ENCODE measurements at places on chromosomes 5 and 9.

DNA sequence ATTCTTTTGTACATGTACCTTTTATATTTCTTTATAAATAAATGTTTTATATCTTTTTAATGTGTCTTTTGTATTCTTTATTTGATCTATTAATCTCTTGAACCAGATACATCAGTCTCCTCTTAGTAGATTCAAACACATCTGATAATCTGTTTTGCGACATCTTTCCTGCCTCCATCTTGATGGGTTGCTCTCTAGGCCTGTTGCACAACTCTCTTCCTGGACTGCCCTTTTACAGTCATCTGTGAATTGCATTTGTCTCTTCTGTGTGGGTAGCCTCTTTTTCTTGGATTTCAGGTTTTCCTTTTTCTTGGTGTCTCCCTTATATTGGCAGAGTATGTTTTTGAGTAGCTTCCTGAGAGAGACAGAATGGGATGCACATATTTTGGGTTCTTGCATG, 6.2 kb downstream of the ZFYVE16 start:
- no peak for DNase-seq

DNA sequence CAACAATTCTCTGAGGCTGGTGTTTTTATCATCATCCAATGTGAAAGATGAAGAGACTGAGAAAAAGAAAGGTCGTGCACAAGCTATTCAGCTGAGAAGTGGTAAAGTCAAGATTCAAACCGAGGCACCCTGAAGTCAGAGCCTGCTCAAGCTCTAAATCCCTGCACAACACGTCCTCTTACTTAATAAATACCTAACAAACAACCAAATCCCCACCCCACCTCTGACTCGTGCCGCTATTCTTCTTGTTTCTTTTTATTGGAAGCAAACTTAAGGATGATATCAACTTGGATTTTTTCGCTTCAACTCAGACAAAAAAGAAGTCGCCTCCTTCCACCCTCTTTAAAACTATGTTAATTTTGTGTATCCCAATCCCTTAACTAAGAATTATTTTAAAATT, 140.2 kb downstream of the CEP120 start:
- no peak for DNase-seq

DNA sequence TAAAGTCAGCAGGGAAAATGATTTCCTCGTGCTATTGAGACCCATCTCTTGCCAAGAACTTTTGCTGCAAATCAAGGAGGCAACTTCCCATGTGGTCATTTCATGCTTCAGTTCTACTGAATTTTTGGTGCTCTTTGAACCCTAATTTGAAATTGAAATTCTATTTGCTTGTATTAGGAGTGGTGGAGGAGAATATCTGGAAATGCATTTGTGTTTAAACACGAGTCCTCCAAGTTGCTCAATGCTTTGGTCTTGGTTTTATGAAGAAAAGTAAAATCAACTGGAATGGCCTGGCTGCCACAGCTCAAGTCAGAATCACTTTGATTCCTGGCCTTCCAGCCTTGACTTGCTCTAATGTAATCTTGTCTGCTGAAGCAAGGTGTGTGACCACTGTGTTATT, 613.2 kb downstream of the TLE1 start:
- DNase-seq = no peak

DNA sequence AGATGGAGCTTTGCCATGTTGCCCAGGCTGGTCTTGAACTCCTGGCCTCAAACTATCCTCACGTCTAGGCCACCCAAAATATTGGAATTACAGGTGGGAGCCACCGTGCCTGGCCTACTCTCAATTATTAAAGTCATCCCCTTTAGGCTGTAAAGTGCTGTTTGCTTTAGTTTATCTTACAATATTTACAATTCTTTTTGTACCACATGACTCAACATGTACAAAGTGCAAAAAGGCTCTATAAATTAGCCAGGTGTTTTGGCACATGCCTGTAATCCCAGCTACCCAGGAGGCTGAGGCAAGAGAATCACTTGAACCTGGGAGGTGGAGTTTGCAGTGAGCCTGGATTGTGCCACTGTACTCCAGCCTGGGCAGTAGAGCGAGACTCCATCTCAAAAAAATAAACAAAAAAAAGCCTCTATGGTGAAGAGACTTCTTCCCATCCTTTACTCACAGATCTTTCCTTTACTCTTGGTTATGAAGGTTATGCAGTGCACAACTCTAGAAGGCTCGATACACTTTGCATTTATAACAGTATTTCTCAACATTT, 28.5 kb upstream of the MLLT3 start:
- DNase-seq = no peak

DNA sequence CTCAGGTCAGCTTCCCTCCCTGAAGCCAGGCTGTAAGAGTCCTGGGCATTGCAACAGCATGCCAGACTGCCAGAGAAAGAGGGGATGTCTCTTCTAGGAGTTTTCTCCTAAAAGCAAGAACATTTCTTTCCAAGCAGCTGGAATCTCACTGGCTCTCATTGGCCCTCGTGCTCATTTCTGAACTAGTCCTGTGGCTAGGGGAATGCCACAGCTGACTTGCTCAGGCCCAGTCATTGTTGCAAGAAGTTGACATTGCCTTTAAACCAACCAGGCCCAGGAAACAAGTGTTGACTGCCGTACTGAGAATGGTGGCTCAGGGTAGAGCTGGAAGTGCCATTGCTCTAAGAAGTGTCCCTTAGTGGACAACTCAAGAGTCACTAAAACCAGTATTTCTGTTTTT, 15.0 kb upstream of the CEP120 start:
- DNase-seq = no peak

DNA sequence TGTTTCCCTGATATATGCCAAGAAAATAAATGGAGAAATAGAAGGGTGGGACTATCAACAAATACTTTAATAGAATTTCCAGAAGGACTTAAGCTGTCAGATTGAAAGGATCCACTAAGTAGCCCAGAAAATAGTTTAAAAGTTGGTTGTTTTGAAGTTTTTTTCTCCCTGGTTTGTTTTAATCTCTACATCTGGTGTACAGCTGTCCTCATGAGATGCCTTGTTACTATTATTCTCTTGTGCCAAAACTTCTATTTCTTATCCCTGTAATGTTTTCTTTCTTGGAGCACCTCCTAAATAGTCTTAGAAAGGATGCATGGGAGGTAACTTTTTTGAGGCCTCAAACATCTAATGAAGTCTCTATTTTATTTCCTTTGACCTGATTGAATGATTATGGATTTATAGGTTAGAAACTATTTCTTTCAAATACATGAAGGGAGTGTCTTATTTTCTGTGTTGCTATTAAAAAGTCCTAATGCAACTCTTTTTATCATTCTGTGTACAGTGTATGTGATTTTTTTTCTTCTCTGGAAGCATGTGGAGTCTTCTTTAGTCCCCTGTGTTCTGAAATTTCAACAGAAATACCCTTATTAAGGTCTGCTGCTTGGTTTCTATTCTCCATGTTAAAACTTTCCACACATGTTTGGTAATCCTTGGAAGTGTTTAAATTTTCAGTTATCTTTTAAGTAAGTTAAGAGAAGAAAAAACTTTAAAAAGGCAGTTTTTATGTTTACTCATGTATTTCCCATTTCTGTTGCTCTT, 140.0 kb upstream of the CDKN2B start:
- no peak for DNase-seq

DNA sequence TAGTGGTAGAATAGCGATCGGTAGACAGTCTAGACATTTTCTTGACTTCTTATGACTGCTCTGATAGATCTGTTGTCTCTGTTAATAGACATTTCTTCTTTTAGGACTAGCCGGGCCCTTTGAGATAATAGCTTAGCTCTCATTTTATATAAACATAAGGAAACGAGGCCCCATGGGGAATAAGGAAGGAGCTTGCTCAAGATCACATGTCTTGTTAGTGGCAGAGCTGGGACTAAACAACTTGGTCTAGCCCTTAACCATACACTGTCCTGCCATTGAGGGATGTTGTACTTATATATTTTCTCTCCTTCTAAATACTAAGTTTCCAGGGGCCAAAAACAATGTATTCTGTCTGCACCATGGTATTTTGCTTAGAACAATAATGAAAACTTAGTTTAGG, 140.0 kb downstream of the GCNT1 start:
- DNase-seq = no peak

- no peak for DNase-seq
These were observed 19.7 kb downstream of the MAST4 start for GRCh38 chr5:66615894-66616293.

GRCh38 chr5:81852291-81853029, 101.6 kb upstream of the SSBP2 start:
- no peak for DNase-seq

DNA sequence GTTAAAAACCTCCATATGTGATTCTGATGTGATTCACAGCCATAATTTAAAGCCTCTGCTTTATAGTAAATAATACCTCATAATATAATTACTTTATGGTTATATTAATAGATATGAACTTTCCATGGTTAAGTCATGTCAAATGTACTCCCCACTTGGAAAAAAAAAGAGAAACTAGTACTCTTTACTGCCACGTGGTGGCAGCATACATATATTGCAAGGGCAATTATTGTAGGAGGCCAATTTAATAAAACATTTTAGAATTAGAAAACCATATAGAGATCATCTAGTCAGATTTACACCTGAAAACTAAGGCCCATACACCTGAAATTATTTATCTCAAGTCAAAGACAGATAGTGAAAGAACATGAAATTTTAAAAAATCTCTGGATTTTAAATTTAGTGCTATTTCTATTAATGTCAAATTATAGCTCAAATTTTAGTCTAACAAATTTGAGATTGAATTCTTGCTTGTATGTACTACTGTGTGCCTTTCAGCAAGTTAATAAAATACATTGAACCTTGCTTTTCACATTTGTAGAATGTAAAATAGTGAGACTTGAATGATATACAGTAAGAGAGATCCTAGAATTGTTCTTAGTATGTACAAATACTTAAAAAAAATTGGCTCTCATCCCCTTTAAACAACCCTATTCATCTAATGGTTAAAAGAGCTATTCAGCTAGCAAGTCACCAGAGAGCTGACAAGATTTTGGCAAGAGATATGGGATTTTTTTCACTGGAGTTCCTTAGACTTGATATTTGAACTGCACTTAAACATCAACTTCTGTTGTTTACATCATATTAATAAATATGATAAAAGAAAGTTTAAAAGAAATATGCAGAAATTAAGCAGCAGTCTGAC, 603.8 kb downstream of the TLE4 start:
- DNase-seq = no peak

DNA sequence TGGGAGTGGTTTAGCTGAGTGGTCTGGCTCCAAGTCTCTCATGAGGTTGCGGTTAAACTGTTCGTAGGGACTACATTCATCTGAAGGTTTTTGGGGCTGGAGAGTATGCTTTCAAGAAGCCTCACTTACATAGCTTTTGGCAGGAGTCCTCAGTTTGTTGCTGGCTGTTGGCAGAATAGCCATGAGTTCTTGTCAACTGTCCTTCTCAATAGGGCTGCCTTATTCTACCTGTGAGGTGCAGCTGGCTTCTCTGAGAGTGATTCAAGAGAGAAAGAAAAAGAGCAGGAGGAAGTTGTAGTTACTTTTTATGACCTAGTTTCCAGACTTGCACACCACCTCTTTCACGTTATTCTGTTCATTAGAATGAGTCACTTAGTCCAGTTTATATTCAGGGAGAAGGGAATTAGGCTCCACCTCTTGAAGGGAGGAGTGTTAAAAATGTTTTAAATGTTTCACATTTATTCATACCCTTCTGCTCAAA, 33.2 kb downstream of the YTHDC2 start:
- DNase-seq = no peak

DNA sequence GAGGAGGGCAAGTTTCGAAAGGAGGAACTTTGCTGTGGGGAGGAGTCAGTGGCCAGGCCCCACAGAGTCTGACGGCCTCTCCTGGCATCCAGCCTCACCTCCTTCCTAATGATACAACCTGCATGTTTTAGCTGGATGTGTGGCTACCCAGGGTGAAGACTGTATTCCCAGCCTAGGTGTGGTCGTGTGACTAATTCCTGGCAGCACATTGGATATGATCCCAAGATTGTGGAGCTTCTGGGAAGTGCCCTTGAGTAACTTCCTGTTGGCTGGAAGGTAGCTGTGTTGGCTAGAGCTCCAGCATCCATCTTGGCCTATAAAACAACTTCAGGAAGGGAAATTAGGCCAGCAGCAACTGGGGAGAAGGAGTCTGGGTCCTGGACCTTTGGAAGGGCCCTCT, 19.0 kb upstream of the LPCAT1 start:
- DNase-seq = no peak
